ENCODE measurements at places on chromosomes 11 and 22.

DNA sequence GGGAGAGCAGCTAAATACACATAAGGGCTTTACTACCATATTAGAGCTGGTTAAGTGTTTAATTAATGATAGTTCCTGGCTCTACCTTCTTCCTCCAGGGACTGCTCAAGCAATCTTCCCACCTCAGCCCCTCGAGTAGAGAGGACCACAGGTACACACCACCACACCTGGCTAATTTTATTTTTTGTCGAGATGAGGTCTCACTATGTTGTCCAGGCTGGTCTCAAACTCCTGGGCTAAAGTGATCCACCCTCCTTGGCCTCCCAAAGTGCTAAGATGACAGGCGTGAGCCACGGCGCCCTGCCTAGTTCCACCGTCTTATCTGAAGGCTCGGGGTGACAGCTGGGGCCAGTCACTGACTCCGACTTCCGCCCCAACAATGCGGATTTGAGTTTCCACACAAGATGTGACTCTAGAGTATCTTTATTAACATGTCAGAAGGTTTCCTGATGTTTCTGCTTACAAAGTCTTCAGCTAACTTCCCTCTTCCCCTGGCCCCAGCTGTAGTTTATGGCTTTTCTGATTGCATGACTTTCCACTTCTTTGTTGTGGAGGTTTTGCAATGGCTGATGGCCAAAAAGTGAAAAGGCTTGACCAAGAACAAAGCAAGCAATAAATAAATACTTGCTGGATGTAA is 16.8 kb downstream of the TPST2 start:
- DNase-seq, result no peak

GRCh38 chr11:105245781-105246315 is 106.3 kb upstream of the CARD18 start:
- no peak for DNase-seq

DNA sequence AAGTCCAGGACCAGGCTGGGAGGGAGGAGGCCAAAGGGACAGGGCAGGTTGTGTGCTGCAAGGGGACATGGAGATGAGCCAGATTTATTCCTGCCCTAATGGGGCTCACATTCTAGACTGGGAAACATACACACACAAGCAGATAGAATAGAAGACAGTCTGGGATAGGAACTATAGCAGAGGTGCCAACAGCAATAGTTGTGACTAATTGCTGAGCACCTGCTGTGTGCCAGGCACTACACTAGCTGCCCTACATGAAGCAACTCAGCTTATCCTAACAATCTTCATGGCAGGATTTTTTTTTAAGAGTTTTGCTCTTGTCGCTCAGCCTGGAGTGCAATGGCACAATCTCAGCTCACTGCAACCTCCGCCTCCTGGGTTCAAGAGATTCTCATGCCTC is 11.4 kb downstream of the MOGAT2 start:
- no peak for DNase-seq

DNA sequence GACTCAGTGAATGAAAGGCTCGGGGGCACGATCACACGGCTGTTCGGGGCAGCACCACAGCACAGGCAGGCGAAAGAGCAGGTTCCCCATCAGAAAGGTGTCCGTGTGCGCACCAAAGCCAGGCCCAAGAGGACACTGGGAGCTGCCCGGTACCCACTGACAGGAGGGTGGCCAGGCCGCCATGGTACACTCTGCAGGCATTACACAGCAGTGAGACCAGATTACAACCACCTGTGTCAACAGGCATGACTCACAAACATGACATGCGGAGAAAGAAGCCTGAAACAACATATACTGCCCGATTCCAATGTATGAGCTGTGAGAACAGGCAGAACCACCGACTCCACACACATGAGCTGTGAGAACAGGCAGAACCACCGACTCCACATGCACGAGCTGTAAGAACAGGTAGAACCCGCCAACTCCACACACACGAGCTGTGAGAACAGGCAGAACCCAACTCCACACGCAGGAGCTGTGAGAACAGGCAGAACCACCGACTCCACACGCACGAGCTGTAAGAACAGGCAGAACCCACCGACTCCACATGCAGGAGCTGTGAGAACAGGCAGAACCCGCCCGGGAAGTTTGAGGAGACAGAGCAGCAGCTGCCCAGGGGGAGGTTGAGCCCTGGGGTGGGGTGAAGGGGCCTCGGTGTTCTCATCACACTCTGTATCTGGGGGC is 32.6 kb downstream of the KIAA0930 start:
- no peak for DNase-seq

GRCh38 chr11:118696673-118697226 is 17.3 kb upstream of the TREH start:
- no peak for DNase-seq

DNA sequence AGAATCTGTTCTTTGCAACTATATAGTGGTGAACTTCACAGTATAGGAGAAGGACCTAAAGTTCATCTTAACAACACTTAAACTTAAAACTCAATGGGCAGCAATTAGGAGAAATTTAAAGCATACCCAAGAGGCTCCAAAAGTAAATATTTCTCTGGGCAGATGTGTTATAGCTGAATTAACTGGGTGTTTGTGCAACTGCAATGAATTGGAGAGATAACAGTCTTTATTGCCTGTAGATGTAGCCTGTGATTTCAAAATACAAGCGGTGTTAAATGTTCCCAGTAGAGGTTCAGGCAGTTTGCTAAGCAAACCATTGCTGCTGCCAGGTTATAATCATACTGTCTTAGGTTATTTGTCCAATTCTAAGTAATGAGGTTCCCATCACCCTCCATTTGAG is 294.1 kb upstream of the MTNR1B start:
- no peak for DNase-seq

DNA sequence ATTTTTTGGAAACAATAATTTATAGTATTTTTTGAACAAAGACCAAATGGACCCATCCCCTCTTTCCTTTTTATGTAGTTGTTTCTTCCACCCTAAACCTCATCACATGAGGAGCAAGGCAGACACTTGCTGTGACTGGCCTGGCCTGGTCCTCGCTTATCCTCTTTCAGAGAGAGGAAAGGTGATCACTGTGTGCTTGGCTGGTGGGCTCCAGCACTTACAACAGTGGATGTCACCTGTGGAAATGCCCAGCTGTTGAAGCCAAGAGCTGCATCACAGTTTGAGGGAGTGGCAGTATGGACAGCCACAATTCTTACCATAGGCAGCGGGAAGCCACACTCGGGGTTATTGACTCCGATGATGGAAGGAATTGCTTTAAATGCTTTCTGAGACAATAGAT is 185.7 kb downstream of the BCR start:
- no peak for DNase-seq

DNA sequence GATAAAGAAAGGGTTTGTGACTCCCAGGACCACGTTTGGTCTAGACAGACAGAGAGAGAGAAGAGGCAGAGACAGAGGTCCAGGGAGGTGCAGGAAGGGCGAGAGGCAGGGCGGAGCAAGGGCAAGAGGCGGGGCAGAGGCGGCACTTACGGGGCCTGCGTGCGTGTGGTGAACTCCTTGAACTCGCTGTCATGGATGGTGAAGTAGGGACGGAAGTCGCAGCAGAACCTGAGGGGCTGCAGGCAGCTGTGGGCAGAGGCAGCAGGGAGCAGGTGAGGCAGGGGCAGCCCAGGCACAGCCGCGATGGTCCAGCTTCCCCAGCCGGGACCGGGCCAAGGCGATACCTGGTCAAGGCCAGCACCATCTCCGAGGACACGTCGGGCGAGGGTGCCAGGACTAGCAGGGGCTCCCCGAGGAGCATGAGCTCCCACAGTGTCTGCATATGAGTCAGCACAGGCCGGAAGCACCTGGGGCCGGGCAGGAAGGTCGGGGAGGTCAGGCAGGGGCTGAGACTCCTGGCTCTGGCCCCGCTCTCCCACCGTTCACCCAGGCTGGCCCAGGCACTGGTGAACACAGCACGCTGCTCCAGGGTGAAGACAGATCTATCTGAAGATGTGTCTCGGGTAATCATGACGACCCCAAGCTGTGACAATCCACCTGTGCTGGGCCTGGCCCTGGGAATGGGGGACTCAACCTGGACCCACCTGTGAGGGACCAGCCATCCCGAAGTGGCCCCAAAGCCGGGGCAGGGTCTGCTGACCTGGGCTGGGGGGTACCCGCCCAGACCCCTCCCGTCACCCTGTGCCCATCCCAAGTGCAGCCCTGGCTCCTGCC is 7.2 kb upstream of the PLXNB2 start:
- DNase-seq, result no peak

GRCh38 chr11:104522650-104523049 is 358.7 kb upstream of the PDGFD start:
- peak; percentile 34 for DNase-seq

- no peak for DNase-seq
Observed at GRCh38 chr11:57588046-57588710, 9.3 kb upstream of the SERPING1 start.

DNA sequence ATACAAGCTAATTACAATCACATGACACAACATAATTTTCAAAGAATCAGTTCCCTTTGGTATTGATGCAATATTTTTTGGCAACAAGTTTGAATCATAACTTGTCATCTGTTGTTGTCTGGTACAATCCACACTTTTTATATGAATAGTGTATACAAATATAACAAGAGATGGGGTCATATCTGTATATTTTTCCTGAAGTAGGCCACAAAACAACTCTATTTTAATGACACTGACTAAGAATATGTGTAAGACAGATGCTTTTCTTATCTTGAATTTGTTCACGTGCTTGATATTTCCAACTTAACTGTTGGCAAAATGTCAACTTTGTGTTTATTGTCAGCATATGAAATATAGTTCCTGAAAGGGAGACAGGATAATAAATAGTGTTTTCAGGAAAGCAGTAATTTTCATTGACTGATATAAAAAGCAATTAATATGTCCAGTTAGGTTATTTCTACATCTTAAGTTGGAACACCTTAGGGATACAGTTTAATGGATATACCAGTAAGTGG is 27.9 kb downstream of the NOX4 start:
- no peak for DNase-seq

DNA sequence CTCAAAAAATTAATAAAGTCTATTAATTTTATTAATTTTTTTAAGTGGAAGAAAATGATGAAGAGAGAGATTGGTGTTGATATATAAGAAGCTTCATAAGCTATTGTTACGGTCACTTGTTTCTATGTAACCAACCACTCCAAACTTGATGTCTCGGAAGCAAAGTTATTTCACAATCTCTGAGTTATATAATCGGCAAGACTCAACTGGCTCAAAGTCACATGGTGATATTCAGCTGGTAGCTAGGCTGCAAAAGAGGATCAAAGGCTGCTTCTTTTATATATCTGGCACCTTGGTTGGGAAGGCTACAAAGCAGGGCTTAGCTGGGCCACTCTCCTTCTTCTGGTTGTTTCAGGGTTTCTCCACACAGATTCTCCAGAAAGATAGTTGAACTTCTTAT is 245.1 kb upstream of the ARHGAP42 start:
- no peak for DNase-seq

- DNase-seq, result no peak
Observed at GRCh38 chr11:36757075-36757474, 159.0 kb upstream of the RAG2 start.

DNA sequence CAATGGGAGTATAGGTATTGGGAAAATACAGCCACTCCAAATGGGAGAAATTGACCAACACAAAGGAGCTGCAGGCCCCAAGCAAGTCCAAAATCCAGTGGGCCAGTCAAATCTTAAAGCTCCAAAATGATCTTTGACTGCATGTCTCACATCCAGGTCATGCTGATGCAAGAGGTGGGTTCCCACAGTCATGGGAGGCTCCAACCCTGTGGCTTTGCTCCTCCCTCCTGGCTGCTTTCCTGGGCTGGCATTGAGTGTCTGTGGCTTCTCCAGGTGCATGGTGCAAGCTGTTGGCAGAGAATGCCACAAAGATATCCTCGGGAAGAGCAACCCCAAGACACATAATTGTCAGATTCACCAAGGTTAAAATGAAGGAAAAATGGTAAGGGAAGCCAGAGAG is 80.8 kb downstream of the IGLL5 start:
- no peak for DNase-seq

DNA sequence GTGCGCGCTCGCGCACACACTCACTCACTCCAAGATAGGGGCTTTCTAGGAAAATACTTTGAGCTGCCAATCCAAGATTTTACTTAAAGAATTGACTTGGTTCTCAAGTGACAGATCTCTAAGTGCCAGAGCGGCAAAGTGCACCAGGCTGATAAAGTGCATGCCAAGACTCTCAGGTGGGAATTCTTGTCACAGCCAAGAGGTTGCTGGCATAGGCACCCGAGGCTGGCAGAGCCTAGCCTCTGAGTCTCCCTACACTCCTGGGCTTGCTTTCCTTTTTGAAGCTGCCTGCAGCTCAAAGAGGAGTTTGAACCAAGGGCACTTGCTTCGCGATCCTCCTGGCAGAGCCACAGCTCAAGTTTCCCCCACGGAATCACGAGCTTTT is 2.5 kb upstream of the ADM start:
- DNase-seq, result no peak

- no peak for DNase-seq
Observed at GRCh38 chr22:36356708-36357624, 30.8 kb downstream of the MYH9 start.

DNA sequence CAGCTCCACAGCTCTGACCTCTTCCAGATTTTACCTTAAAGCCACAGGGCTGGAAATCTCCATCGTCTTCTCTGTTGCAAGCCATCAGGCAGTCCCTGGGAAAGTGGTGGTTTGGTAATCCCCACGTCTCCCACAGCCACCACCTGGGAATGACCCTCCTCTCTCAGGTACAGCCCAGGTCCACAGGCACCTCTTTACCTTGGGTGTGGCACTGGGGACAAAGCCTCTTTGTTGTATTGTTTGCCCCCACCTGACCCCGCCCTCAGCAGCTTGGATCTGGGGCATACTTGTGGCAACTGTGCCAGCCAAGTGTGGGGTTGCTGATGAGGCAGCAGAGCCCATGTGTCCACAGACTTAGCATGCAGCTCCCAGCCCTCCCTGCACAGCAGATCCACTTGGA is 77.6 kb downstream of the LRRC32 start:
- DNase-seq, result no peak

DNA sequence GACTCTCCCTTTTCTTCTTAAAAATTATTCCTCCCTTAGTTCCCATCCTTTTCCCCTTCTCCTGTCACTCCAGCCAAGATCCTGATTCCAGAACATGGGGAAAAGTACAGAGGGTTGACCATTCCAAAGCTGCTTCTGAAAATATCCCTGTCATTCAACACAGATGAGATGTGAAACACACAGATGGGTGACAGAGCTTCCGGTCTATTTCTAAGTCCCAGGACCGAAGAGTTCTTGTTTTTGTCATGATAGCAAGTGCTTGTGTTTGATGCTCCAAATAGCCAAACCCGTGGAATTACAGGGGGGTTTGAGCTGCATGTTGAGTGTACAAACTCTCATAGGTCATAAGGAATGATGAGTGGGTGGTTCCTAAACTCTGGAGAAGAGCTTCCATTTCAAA is 57.9 kb downstream of the PARVA start:
- no peak for DNase-seq

- DNase-seq, result no peak
Observed at GRCh38 chr22:28885939-28886338, 2.6 kb downstream of the ZNRF3 start.

- DNase-seq, result no peak
Observed at GRCh38 chr11:64656862-64657261, 65.8 kb downstream of the SLC22A12 start.

- no peak for DNase-seq
Observed at GRCh38 chr11:119190531-119190930, 5.3 kb downstream of the NHERF4 start.

GRCh38 chr22:32341122-32341740 is 16.4 kb upstream of the RFPL3 start:
- DNase-seq, result no peak

Measured in NCI-H2081 treated with DMSO at 0.1 percent for 48 hours (cell line).